ENCODE measurements at places on chromosomes 1 and 21.

- no peak for DNase-seq
Measured at GRCh38 chr1:175195281-175195680, 2.7 kb upstream of the KIAA0040 start.

GRCh38 chr1:201954263-201955008, 867 bp upstream of the TIMM17A start:
- peak; percentile 43 for DNase-seq

- DNase-seq: peak; percentile 82
Measured at GRCh38 chr1:27097484-27097917, 57.4 kb downstream of the SLC9A1 start.

GRCh38 chr1:2596530-2597333, 10.2 kb downstream of the PRXL2B start:
- DNase-seq: no peak

DNA sequence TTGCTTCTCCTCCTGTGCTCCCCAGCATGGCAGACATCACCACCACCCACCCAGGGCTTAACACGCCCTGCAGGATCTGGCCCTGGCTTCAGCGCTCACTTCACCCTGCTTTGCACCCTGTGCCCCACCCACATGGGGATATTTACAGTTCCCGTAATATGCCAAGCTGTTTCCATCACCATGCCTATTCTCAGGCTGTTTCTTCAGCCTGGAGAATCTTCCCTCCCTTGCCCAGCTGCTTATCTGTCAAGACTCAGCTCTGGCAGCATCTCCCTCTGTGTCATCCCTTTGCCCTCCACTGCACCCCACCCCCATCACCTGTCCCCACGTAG, 3.6 kb upstream of the AHCYL1 start:
- no peak for DNase-seq

DNA sequence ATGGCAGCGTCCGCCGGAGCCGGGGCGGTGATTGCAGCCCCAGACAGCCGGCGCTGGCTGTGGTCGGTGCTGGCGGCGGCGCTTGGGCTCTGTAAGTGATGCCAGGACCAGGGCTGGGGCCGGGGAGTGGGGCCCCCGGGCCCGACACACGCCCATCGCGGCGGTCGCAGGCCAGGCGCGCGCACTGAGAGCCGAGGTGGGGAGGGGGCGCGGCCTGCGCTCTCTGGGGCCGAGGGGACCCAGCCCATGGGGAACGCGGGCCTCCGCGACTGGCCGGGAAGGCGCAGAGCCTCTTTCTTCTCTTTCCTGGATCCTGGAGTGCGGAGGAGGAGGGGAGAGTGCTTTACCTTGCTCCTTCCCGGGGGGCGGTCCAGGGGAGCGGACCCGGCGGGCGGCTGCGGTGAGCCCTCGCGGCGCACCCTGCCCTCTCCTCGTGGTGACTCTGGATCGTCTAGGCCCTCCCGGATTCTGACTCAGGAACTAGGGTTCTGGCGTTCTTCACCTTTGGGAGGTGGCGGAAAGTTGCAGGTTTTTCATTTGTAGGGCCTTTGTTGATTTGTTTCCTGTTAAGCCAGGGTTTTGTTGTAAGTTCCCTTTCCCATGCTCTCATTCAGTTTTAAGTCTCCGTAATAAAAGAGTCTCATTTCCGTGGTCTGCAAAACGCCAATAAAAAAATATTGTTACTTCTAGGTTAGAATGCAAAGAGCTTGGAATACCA, 529 bp downstream of the MPZL1 start:
- peak; percentile 65 for DNase-seq

DNA sequence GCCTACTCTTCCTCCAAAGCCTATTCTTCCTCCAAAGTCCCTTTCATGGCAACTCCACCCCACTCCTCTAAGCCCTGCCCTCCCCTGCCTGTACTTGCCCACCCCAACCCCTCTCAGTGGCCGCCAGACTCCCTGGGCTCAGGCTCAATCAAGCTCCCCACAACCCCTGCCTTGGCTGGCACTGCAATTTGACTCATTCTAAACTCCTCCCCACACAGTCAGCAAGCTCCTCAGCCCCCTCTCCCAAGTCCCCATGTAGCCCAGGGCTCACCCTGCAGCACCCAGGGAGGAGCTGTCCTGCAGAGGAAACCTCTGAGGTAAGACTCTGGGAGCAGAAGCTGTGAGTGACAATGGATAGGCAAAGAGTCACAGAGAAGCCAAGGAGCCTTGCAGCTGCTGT, 3.6 kb upstream of the VSIG8 start:
- DNase-seq: no peak

GRCh38 chr1:21518774-21519455, 9.7 kb downstream of the ALPL start:
- DNase-seq: no peak

GRCh38 chr1:145962157-145963102, 1.9 kb downstream of the ANKRD34A start:
- peak; percentile 71 for DNase-seq

GRCh38 chr21:42760951-42761751, 107.7 kb downstream of the PDE9A start:
- no peak for DNase-seq

DNA sequence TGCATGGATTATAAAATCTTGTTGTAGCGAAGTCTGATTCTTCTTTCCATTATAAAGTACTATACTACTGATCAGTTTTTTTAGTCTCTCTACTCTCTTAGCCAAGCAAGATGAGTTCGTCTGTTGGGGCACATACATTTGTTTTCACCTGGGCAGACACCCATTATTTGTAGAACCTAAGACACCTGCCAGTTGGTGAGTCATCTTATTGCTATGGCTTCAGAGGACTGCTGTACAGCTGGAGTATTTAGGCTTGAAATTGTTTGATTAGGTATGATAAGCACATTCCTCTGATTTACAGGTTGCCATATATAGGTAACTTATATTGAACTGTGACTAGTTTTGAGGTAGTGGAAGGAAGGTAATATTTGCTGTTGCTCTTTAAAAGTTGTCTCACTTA, 17.2 kb downstream of the RBM15 start:
- no peak for DNase-seq

- no peak for DNase-seq
Measured at GRCh38 chr1:205137901-205138300, 16.1 kb upstream of the RBBP5 start.

GRCh38 chr21:45434645-45435217, 29.8 kb downstream of the COL18A1 start:
- no peak for DNase-seq

DNA sequence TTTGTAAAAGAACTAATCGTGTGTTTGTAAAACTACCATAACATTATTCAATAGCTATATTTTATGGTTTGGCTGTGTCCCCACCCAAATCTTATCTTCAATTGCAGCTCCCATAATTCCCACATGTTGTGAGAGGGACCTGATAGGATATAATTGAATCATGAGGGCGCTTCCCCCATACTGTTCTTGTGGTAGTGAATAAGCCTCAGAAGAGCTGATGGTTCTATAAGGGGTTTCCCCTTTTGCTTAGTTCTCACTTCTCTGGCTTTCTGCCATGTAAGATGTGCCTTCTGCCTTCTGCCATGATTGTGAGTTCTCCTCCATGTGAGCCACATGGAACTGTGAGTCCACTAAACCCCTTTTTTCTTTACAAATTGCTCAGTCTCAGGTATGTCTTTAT, 1372.3 kb downstream of the AMY1C start:
- no peak for DNase-seq
